ENCODE measurements at places on chromosomes 5 and 9.

DNA sequence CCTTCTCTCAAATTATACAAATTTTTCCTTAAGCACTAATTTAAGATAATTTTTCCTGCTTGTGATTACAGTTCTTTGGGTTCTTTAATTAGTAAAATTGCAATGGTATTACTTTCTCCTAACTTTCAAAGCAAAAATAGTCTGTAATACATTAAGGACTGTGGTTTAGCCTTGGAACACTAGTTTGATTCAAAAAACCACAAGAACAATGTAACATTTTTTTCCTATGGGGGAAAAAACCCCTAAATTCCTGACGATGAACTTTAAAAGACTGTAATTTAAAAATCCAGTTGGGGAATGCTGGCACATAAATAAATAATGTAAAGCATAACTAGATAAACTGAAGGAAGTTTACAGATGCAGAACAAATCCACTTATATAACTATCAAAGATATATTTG lies 65.3 kb downstream of the CDC14B start:
- no peak for DNase-seq

GRCh38 chr9:78664370-78664769 lies 367.4 kb downstream of the PSAT1 start:
- no peak for DNase-seq

DNA sequence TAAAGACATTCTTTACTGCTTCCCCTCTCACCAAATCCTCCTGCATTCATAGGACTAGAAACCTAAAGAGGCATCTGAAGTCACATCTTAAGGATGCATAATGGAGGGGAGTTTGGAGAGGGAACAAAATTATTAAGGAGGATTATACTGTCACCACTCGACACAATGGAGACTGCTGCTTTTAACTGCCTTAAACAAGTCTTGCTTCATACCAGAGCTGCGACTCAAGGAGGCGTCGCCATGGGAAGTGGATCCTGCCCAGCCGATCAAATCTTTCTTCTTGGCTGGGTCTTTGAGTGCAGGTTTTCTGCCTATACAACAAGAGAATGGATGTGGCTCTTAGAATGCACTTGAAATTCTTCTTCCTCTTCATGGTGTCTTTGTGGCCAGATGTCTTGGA lies 66.7 kb upstream of the FOXE1 start:
- no peak for DNase-seq

DNA sequence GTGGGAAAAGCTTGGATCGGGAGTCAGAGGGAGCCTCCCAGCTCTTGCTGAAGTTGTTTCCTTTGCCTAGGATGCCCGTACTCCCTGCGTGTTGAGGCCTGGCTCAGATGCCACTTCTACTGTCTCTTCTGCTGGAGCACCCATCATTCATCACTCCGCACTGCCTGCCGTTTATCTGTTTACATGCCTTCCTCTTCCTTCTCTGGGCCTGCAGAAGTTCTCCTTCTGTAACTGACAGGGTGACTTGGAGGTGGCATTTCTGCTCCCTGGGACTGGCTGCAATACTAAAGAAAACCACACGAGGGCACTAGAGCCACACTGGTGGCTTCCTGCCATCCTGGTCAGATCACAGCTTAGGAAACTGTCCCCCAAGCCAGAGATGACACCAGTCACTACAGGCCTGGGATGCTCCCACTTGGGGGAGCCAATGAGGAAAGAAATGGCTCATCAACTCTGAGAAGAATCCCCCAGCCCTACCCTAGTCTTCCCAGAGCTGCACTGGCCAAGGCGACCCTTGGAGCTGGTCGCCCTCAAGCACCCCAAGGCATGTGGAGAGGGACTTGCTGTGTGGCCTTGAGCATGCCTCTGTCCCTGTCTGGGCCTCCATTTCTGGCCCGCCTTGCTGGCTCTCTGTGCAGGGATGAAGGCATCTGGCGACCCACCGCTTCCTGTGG lies 9.7 kb upstream of the SLC25A51 start:
- peak; percentile 59 for DNase-seq

- no peak for DNase-seq
These were observed 32.0 kb upstream of the DHFR start for GRCh38 chr5:80686757-80687156.

- DNase-seq = no peak
These were observed 254.2 kb downstream of the SYK start for GRCh38 chr9:91055845-91056244.

- DNase-seq = no peak
These were observed 460.2 kb downstream of the ICE1 start for GRCh38 chr5:5882706-5883105.

DNA sequence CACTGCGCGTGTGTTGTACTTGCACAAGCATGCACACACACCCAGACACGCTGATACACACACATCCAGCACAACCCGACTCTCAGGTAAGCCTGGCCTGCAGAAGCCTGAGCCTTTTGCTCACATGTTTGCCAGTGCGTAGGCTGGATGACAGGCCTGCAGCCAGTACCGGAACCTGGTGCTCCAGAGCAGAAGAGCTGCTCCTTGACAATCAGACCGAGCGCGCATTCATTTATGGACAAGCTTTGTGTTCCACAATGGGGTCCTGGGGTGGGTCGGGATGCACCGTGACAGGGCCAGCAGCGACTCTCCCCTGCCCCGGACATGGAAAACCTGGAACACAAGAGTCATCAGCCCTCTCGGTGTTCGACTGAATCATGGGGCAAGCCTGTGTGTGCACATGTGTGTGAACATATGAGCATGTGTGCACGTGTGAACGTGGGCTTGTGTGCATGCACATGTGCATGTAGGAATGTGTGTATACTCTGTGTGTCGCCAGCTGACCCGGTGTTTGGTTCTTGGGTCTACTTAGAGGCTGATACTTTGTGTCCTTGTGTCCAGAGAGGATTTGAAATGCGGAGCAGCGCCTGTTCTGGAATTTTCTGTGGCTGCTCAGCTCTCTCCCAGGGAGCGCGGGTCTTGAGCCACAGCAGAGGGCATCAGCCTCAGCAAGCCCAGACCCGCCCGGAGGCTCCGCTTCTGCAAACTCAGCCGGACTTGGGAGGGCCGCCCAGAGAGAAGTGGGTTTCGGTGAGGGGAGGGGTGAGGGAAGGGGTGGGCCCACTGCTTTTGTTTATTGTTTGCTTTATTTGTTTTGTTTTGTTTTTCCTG lies 32.2 kb downstream of the IRX4 start:
- DNase-seq = no peak

GRCh38 chr9:2255128-2255527 lies 240.0 kb downstream of the SMARCA2 start:
- no peak for DNase-seq

GRCh38 chr5:98296426-98296825 lies 477.0 kb upstream of the RGMB start:
- DNase-seq = no peak

GRCh38 chr5:55570026-55570425 lies 35.3 kb upstream of the PLPP1 start:
- no peak for DNase-seq

GRCh38 chr9:38651400-38652042 lies 31.1 kb upstream of the ANKRD18A start:
- DNase-seq = no peak

- DNase-seq = no peak
These were observed 179.8 kb downstream of the SEC61B start for GRCh38 chr9:99401680-99402504.

GRCh38 chr5:43674536-43674935 lies 71.6 kb downstream of the NNT start:
- DNase-seq = no peak

GRCh38 chr5:170142196-170142595 lies 36.5 kb downstream of the FOXI1 start:
- no peak for DNase-seq

GRCh38 chr5:172444110-172444510 lies 10.2 kb downstream of the SH3PXD2B start:
- no peak for DNase-seq

DNA sequence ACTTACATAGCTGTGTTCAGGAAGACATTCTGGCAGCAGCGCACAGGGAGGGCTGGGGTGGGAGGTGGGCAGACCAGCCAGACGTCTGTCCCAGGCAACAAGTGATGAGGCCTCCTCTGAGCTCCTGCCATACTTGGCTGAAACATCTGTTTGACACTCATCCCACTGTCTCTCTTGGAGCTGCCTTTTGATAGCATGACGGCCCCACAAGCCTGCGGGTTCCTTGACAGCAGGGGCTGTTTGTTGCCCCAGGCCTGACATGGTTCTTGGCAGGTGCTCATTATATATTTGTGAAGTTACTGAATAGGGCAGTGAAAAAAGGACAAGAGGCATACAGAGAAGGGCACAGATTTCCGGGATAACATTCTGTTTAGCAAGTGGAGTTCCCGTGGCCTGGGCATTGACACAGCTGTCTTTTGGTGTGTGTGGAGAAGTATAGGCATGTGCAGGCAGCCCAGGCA lies 22.2 kb upstream of the B4GALT1 start:
- DNase-seq = no peak

- DNase-seq = no peak
These were observed 54.4 kb upstream of the RPL26L1 start for GRCh38 chr5:172904643-172905345.

DNA sequence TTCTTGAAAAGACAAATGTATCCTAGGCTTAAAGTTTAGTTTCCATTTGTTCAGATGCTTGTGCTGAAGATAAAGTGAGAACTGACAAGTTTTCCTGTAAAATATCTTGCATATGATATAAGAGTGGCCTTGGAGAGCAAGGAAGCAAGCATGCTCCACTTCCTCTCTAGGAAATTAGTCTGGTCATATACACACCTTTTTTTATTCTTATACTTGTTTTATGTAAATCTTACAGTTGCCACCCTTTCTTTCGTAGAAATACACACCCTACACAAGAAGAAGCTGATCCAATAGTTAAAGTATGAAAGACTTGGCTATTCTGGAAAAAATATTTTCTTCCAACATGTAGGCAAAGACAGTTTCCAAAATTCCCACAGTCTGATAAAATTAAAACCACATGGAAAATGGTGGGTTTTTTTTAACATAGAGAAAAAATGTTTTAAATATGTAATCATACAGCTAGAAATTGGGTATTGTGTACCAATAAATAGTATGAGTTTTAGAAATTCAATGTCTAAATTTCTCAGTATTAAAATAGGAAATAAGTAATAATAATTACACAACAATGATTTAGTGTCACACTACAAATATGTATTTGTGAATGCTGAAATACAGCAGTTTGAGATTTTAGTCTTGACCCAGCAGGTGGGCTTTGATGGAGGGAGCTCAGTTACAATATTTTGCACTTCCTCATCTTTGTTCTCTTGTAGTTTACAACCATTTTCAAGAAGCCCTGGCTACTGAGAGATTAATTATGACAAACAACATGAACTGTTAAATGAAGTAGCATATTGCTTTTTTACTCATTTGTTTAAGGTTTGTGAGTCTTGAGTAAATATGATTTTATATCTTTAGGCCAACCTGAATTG lies 185.7 kb upstream of the GNA14 start:
- DNase-seq = no peak

GRCh38 chr5:168850683-168851082 lies 271.5 kb upstream of the PANK3 start:
- no peak for DNase-seq

DNA sequence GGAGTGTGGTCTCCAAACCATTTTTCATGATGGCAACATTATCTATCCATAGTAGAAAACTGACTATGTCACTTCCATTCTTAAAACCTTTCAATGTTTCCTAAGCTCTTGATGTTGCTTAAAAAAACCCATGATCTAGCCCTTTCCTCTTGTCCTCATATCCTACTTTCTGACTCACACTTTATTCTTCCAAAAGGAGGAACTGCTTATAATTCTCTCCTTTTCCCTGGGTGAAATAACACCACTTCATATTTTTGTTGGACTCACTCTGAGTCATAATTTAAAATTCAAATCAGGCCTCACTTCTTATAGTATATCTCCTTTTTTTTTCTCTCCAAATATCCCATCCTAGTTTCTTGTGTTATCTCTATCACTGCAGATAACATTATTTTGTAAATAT lies 513.9 kb downstream of the MAN2A1 start:
- no peak for DNase-seq

- DNase-seq = no peak
These were observed 478.8 kb upstream of the ADAMTS16 start for GRCh38 chr5:4661326-4661725.

- no peak for DNase-seq
These were observed 226.5 kb downstream of the TAF11L14 start for GRCh38 chr5:17860660-17861315.

DNA sequence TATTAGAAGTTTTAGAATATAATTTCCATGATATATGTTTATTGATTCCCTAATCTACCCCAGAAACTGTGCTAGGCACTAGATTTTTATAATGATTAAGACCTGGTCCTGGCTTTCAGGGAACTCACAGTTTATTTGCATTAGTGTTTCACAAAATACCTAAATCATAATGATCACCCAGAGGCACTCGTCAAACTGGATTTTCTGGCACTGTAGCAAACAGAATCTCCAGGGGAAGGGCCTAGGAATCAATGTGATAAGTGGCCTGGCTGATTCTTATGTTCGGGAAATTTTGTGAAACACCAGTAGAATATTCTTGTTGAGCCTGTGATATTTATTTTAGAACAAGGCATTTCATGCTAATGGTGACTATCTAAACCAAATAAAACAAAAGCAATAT lies 37.4 kb upstream of the SRP19 start:
- no peak for DNase-seq

DNA sequence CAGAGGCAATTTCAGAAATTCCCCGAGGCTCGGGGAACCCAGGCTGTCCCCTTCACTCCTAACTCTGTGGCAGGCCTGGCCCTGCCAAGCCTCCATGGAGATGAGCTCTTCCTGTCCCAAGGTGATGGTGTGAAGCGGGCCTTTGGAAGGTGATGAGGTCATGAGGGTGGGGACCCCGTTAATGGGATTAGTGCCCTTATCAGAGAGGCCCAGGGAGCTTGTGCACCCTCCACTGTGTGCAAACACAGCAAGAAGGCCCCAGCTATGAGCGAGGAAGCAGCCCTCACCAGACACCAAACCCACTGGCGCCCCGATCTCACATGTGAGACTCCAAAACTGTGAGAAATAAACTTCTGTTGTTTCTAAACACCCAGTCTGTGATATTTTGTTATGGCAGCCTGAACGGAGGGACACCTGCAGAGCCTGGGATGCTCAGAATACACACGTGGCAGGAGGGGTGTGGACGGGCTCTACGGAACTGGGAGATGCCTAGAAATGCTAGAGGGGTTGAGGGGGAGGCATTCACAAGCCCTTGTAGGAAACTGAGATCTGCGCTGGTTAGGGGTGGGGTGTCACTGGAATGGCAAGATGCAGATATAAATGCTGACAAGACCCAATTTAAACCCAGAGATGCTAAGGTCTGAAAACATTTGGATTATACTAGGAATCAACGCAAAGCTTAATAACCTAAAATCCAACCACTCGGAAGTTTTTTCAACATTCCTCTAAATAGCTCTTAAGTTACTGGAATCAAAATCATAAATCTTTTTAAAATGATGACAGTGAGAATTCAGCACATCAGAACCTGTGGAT lies 46.9 kb downstream of the ADAMTS2 start:
- no peak for DNase-seq

GRCh38 chr5:95543017-95543705 lies 11.6 kb downstream of the SKIC3 start:
- DNase-seq = no peak

DNA sequence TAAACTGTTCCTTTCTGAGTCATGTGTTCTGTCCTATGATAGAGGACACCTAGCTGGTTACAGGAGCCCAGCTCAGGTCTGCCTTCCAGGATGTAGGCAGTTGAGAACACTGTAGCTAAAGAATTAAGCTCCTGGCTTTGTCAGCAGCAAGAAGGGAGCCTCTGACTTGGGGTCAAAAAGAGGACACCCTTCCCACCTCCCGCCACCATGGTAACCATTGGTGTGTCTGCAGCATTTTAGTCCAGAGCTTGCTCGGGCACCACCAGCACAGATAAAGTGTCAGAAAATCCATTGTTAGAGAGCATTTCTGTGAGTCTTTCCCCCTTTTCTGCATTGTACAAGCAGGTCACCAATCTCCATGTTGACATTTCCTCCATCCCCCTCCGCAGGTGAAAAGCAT lies 181.7 kb downstream of the DOCK8 start:
- DNase-seq = no peak
